ENCODE measurements at places on chromosomes 7 and 10. TPM values are rescaled to one million over a fixed set of nuclear protein-coding genes. Genes with fewer than 3 reads are reported as not detected.

GRCh38 chr7:149473251-149473650 lies 12.4 kb upstream of the ZNF777 start:
- no peaks in the 10 kb centered on the region for H3K4me1 ChIP-seq
- H3K4me3 ChIP-seq: no peak overlapping the region
- H3K27me3 ChIP-seq: no peaks in the 10 kb centered on the region
- H3K27ac ChIP-seq: no peak overlapping the region
- peaks cover 46% of the 10 kb centered on the region for H3K36me3 ChIP-seq

LAMB4 gene
- total RNA-seq: 0.13 TPM

GRCh38 chr10:61757525-61758397 lies 95.0 kb downstream of the CABCOCO1 start:
- no peaks in the 10 kb centered on the region for H3K36me3 ChIP-seq
- DNase-seq: no peak
- H3K4me1 ChIP-seq: no peaks in the 10 kb centered on the region
- no peaks in the 10 kb centered on the region for H3K27me3 ChIP-seq
- H3K4me3 ChIP-seq: no peak overlapping the region

DNA sequence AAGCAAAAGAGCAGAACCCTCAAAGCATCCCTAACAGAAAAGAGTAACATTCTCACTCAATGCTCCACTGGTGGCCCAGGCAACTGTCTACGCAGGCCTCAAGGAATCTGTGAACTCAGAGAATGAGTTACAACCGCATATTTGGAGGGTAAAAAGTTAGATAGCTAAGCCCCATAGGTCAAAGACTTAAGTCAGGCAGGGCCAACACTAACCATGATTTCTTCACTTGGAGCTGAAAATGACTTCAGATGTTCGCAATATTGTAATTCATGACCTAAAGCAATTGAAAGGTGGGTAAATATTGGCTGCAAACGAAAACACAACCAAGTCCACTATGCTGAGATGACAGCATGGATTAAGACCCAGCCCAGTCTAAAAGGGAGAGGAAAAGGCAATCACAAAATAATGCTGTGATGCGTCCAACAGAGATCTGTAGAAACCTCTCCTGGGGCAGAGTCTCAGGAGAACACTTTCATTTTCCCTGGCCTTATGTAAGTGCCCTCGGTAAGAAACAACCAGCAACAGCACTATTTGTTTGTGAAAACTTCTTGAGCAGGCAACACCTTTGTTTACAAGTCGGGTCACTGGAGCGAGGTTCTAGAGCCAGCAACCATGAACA lies 176.5 kb downstream of the TNS3 start:
- H3K27ac ChIP-seq: no peak overlapping the region
- H3K27me3 ChIP-seq: no peaks in the 10 kb centered on the region
- no peak for DNase-seq
- peaks cover 26% of the 10 kb centered on the region for H3K4me1 ChIP-seq

TIAL1 gene
- 58.3 TPM for total RNA-seq

DNA sequence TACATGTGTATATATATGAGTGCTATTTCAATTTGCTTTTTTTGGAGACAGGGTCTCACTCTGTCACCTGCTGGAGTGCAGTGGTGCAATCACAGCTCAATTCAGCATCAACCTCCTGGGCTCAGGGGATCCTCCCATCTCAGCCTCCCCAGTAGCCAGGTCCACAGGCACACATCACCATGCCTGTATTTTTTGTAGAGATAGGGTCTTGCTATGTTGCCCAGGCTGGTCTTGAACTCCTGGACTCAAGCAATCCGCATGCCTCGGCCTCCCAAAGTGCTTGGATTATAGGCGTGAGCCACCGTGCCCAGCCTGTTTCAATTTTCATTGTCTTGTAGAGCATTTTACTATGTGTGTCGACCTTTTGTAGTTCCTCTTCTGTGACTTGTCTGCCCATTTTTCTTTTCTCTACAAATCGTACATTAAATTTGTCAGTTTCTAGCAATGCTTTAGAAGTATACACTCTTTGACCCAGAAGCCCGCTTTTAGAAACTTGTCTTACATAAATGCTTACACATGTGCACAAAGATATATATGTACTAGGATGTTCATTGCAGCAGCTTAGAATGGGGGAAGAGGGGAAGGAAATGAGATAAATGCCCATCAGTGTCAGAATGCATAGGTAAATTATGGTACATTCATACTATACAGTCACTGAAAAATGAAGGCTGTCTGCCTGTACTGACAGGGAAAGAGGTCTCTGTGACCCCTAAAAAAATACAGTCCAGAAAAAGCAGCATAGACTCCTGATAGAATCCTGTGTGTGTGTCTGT lies 12.2 kb upstream of the RFC2 start:
- DNase-seq: no peak
- no peak overlapping the region for H3K4me3 ChIP-seq
- peaks cover 19% of the 10 kb centered on the region for H3K4me1 ChIP-seq
- H3K27me3 ChIP-seq: no peaks in the 10 kb centered on the region
- no peaks in the 10 kb centered on the region for H3K36me3 ChIP-seq
